ENCODE measurements at places on chromosomes 4 and X.

- DNase-seq: no peak
Observed at GRCh38 chr4:13403833-13404232, 80.3 kb downstream of the RAB28 start.

- DNase-seq: peak; percentile 93
Observed at GRCh38 chr4:69760455-69760854, at the start of gene SULT1B1. TSS of gene SULT1B1 (minus strand) at chr4:69760620. CDS start at chr4:69755217, 5,403 bp downstream.

- no peak for DNase-seq
Observed at GRCh38 chrX:136497556-136498052, at the start of gene HTATSF1. TSS of gene HTATSF1 (plus strand) at chrX:136497592. CDS start at chrX:136497685, 93 bp downstream.

DNA sequence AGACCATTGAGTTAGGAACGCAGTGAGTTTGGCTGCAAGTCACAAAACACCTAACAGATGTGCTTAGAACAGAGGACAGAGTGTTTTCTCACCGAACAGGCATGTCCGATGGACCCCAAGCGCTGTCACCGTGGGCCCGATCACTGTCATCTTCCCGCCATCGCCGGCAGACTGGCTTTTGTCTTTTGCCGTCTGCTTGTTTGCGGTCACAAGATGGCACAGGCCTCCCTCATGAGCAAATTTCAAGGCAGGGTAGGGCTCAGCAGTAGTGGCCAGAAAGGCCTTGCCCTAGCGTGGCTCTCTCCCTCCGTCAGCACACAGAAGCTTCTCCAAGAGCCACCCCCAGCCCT is 21.4 kb upstream of the MRFAP1 start:
- no peak for DNase-seq

DNA sequence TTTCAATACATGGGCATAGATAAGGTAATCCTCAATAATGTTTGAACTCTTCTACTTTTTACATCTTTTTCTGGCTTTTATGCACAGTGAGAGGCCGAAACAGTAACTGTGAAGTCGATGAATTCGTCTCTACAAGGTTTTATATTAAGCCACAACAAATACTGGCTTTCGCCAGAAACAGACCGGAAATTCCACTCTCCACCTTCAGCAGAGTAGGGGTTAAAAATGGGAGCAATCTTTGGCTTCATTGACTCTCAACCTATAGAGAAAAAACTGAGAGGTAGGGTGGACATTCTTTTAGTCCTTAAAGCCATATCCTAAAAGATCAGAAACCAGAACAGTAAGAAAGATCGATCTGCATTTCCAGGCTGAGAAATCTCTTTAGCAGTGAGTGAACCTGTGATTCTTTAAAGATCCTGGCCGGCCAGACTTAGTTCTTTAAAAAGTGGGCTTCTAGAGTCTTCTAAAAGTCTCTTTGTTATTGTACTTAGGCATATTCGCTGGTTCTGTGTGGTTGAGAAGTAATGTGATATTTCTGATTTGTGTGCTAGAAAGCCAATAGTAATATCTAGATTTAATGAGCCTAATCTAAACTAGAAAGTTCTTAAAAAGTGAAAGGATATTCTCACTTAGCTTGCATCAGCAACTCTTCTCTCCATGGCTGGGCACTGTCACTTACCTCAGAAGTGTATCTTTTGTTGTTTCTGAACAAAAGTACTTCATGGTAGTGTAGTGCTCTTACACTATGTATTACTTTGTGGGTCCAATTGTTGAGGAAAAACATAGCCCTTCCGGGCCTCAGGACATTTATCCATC is 2.0 kb downstream of the HSPA4L start:
- DNase-seq: no peak

DNA sequence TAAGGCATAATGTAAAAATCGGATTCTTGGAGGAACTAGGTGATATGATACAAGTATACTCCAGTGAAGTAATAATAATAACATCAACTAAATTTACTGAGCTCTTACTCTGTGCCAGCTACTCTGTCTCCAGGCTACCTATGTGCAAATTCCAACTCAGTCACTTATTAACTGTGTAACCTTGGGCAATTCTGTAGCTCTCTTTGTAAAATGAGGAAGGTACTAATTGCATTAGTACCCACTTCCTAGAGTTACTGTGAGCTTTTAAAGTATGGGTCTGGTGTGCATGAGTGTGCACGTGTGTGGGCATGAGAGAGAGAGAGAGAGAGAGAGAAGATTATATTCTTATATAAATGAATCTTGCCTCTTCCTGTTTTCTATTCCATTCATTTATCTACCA is 169.9 kb downstream of the KCNIP4 start:
- DNase-seq: no peak

GRCh38 chr4:69836287-69836686 is 23.7 kb downstream of the SULT1E1 start:
- no peak for DNase-seq

DNA sequence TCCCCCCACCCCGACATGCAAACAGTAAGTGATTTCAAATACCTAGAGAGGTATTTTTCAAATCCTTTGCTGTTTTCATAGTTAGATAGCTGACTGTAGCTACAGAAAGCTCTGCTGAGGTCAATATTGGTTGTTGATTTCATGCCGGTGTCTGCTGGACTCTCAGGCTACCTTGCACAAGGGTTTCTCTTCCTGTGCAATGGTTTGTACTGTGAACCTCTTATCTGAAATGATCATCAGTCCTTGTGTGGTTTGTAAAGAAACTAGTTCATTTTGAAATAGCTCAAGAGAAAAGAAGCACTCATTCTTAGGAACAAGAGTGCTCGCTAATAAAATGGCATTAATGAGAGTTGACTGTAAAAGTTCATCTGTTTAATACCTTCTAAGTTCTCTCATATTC is 2.1 kb downstream of the MTM1 start:
- DNase-seq: peak; percentile 80

GRCh38 chr4:5191831-5192230 is 140.6 kb downstream of the STK32B start:
- no peak for DNase-seq

DNA sequence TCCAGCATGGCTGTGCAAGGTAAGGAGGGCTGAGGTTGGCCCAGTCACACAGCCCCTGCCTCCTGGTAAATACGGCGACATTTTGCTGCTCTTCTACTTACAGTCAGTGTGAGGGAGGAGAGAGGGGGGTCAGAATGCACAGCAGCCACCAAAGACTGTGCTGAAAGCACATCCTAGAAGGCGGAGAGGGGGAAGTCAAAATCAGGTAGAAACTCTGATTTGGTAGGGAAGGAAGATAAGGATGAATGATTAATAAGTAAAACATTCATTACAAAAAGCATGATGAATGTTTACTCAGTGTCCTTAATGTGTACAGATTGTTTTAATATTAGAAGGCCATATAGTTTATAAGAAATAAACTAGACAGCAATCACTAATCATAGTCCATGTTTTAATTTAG is 57.5 kb downstream of the ADD1 start:
- DNase-seq: no peak

DNA sequence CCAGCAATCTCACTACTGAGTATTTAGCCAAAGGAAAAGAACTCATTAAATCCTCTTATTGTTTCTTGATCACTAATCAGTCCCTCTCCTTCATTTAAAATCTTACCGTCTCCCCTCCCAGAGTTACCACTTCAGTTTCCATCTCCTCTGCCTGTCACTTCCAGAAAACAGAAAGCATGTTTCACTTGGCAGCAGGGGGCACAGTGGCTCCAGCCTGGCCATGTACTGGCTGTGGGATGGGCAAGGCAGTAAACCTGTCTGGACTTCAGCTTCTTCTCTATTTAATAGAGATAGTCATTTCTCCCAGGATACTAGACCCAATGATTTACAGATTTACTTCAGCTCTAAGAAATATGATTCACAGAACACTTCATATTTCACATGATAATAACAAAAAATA is 63.2 kb downstream of the CD40LG start:
- DNase-seq: no peak

- no peak for DNase-seq
Observed at GRCh38 chrX:35919536-35920309, at the start of gene CFAP47. TSS of gene CFAP47 (plus strand) at chrX:35919734. CDS start at chrX:35919800, 66 bp downstream.

DNA sequence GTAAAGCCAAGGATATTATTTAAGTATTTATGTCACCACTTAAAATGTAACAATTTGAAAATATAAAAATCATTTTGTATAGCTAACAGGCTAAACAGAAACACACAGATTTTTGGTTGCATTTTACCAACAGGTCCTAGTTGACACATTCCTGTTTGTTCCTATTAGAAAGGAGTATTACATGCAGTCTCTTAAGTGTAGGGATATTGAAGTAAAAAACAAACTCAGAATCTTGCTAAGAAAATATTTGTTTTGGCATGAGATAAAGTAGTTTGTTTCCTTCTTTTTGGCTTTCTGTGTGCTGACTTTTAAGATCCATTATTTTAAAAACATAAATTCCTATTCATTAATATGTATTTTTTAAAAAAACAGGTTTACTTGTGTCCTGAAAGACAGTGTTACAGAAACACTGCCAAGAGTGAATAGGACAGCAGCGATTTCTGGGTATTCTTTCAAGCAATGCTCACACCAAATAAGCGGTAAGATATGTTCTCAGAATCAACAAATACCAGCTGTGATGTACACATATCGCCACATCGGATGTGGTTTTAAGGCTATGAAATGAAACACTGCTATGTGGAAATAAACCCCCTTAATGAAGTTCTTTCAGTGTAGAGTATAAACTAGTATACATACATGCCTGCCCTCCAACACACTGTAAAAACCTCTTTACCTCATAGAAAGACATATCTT is 6.9 kb downstream of the F11 start:
- no peak for DNase-seq

- no peak for DNase-seq
Observed at GRCh38 chr4:10144966-10145365, 28.4 kb upstream of the WDR1 start.

- DNase-seq: no peak
Observed at GRCh38 chrX:150577174-150577573, 8.8 kb downstream of the MTM1 start.

GRCh38 chr4:41258783-41259182 is 2.1 kb downstream of the UCHL1 start:
- DNase-seq: no peak

DNA sequence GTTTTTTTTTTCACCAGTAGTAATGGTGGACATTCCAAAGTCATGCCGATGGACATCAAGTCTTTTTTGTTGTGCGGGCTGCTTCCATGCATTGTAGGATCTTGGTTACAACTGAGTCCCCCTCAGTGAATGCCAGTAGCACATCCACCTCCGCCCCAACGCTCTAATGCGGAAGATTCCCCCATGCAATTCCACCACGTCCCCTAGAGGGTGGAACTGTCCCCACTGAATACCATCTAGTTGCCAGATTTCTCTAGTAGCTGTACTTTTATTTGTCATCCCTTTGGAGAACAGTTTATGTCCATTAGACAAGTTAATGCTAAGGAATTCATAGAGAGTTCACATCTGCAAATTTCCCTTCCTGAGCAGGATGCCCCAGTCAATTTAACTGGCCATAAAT is 6.7 kb downstream of the SHISA3 start:
- no peak for DNase-seq

DNA sequence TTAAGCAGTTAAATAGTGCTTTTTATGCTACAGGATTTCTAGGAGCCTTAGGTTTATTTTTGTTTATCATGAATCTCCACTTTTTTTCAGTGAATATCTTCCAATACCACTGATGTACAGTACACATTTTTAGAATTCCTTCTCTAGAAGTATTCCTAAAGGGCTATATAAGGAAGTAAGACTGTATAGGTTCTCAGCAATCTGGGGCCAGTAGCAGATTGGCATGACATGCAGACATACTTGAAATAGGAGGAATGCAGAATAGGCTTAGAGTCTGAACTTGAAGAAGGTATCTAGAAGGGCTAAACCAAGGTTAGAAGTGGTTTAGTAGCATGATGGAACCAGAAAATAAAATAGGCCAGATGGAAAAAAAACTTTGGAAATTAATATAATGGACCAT is 29.8 kb downstream of the HEPH start:
- DNase-seq: no peak

DNA sequence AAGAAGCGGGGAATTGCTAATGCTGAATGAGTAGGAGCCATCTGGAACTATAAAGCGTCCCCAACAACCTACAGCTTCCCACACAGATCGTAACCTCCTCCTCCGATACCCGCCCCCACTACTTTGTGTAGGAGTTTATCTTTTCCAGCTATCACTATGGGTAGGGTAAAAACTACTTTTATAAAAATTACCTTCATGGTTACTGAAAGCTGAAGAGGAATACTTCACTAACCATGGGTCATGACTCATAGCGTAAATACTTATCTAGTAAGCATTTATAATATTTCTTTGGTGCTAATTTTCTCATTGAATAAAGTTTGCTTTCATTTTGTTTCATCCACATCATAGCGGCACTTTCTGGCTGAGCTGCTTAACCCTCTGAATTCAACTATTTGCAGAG is 79.4 kb upstream of the TNIP3 start:
- no peak for DNase-seq

DNA sequence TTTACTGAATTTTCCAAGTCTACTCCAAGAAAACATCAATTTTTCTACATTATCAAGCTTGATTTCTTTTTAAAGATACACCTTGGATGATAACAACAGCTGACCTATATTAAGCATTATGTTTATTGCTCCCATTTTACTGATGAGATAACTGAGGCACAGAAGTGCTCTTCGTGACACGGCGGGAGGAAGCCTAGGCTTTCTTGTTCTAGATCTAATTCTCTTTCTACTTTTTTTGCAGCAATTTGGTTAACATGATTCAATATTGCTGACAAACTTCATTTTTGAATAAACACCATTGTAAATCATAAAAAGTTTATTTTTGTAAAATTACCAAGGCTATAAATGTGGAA is 33.8 kb downstream of the BBS12 start:
- DNase-seq: no peak

GRCh38 chrX:32289356-32289755 is 922.0 kb downstream of the DMD start:
- DNase-seq: no peak

DNA sequence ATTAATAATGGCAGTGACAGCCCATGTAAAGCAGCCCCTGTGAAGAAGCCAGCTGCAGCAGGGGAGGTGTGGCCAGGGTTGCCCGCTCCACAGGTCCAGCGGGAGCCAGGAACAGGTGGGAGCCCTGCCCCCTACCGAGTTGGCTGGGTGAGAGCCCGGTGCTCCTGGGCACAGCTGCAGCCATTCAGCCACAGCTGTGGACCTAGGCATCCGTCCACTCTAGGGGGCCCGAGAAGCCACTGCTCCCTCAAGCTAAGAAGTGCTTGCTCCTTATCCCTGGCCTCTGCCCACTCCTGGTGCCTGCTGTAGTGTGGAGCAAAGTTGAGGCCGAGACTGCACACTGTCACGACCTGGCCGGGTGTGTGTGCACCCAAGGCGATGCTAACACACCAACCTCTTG is 1469.0 kb downstream of the PCDH7 start:
- DNase-seq: no peak

GRCh38 chr4:185219551-185220344 is 10.3 kb downstream of the SNX25 start:
- no peak for DNase-seq

DNA sequence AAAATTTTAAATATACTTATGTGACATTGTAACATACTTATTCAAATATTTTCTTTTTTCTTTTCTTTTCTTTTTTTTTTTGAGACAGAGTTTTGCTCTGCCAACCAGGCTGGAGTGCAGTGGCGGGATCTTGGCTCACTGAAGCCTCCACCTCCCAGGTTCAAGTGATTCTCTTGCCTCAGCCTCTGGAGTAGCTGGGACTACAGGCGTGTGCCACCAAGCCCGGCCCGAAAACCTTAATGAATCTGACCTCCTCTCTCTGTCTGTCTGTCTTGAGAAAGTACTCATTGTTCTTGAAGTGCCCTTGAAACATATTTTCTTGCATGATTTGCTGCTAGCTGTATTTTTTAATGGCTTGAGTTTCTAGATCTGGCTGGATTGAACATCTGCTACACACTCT is 136.8 kb downstream of the ANAPC4 start:
- DNase-seq: no peak

- no peak for DNase-seq
Observed at GRCh38 chr4:163949976-163950601, 455.6 kb downstream of the TMA16 start.

Data from T-helper 2 cell (primary cell).